ENCODE measurements at places on chromosomes 7 and 10. TPM values are rescaled to one million over a fixed set of nuclear protein-coding genes. Genes with fewer than 3 reads are reported as not detected.

- DNase-seq: no peak
Measured at GRCh38 chr10:51080311-51081006, 6.2 kb downstream of the PRKG1 start.

GRCh38 chr7:43099750-43100149 is 12.7 kb upstream of the HECW1 start:
- no peak for DNase-seq

The SVIL gene
- total RNA-seq: 403 TPM

The GJD4 gene
- total RNA-seq: not detected

The PCLO gene
- 4.2 TPM for total RNA-seq

- DNase-seq: no peak
Measured at GRCh38 chr10:94496646-94497045, 48.9 kb upstream of the HELLS start.

- peak; percentile 77 for DNase-seq
Measured at GRCh38 chr10:69327463-69328379, 49.4 kb downstream of the HK1 start.

Measured in left ventricle myocardium inferior (tissue), 1 donor.